NCI-H524 (cell line): ENCODE measurements at places on chromosomes 16 and 17.

GRCh38 chr16:76816475-76816874 is 374.5 kb upstream of the MON1B start:
- DNase-seq, result no peak

DNA sequence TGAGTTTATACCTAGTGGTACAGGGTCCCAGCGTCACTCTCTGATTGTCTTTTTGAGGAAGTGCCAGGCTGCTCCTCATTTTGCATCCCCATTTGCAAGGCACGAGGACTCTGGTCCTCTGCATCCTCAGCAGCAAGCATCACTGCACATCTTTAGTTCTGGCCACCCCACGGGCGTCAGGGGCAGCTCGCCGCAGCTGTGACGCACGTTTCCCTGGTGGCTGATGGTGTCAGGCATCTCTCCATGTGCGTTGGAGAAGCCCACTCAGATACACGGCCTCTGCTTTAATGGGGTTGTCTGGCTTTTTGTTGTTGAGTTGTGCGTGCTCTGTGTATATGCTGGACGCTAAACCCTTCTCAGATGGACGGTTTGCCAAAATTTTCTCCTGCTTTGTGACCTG is 45.2 kb upstream of the ZNF469 start:
- DNase-seq, result no peak

DNA sequence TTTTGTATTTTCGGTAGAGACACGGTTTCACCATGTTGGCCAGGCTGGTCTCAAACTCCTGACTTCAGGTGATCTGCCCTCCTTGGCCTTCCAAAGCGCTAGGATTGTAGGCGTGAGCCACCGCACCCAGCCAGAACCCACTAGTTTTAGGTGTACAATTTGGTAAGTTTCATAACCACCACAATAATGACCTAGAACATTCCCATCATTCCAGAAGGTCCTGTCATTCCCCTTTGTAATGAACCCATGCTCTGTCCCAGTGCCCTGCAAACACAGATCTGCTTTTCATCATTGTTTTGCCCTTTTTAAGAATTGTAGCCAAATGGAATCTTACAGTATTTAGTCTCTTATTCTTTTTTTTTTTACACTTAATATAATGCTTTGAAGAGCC is 35.6 kb upstream of the IRF8 start:
- no peak for DNase-seq

GRCh38 chr16:89999831-90000574 is 19.3 kb downstream of the DBNDD1 start:
- no peak for DNase-seq

DNA sequence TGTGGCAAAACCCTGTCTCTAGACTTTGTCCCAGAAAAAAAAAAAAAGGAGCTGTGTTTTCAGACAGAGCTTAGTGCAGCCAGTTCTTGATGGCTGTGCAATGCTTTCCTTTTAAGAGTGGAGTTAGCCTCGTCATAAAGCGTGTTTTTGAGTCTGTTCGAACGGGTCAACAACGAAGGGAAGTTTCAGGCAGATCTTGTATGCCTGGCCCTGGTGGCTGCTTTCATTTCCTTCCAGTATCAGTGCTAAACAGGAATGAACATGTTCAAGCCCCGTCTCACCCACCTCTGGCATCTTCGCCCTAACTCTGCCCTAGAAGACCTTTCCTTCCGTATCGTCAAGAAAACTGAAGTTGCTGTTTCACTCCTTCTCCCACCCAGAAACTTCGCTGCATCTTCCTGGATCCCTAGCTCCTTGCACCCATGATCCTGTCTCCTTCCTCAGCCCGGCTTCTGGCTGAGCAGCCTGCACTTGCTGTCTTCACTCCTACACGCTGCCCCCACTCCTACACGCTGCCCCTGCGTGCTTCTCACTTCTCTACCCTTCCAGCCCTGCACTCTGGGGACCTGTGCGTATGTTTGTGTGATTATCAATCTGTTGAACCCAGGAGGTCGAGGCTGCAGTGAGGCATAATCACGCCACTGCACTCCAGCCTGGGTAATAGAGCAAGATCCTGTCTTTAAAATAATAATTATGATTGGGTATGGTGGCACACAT is 55.3 kb downstream of the USP10 start:
- no peak for DNase-seq

DNA sequence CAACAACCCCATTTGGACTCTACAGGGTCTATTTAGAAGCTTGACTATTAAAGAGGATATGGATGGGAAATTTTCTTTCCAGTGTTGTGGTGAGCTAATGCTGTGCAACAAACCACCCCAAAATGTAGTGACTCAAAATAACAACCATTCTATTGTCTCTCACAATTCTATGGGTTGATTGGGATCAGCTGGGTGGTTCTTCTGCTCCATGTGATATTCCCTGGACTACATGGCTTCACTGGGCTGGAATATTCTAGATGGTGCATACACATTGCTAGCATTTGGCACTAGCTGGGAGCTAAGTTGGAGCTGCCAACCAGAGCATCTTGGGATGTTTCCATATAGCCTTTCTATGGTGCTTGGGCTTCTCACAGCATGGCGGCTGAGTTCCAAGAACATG is 30.2 kb downstream of the SLC6A2 start:
- no peak for DNase-seq

- no peak for DNase-seq
These were observed 102.0 kb downstream of the GRIN2A start for GRCh38 chr16:10080051-10080772.

DNA sequence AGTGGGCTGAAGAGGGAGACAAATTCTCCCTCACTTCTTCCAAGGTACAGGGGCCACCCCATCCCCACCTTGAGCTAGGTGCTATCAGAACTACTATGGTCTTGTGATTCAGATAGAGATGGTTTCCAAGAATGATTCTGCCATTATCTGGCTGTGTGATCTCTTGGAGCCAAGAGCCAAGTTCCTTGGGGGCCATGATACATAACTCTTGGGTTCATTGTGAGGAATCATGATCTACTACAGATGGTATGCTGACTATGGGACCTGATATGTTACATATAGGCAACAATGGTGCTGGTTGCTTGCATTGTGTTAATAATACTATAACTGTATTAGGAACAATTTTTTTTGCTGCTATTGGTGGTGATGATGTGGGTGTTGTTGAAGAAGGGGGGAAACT is 45.7 kb downstream of the DYNLRB2 start:
- no peak for DNase-seq

DNA sequence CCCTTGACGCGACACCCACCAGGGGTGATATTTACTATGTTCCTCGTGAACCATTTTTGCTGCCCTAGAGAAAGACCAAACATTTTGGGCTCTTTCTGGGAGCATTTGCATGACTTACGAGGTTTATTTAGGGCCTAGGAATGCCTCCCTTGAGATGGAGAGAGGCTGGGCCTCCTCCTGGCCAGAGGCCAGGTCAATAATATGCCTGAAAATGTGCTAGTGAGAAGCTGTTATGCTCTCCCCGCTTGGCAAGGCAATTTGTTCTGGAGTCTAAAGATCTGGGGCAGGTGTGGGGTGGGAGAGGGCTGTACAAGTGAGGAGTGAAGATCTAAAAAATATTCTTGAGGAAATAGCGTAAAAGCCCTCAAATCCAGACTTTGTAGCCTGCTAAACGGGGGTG is 587.3 kb upstream of the CDH5 start:
- no peak for DNase-seq

DNA sequence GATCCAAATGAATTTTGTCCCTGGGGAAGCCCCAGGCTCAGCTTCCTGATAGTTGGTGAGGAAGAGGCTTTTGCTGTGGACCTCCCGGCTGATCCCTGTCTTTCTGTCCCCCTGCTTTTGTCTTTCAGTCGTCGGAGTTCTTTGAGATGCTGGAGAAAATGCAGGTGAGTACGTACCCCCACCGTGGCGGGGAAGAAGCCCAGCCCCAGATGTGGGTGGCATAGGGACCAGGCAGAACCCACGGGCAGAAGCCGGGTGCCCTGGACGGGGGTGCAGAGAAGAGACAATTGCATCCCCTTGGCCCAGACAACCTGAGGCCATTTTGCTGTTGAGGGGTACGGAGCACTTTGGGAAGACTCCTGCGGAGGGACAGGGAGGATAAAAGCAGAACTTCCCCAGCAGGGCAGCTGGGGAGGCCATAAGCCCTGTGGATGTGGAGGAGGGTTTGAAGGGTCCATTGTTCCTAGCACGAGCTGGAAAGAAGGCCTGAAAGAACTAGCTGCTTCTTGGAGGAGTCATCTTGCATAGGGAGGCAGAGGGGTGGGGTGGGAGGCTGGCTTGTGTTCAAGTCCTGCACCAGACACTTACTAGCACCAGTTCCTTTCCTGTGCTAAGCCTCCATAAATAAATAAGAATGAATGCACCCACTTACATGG is 105.6 kb downstream of the OR1D5 start:
- no peak for DNase-seq

GRCh38 chr16:23651943-23652468 is 10.7 kb downstream of the DCTN5 start:
- no peak for DNase-seq
